Bladder microvascular endothelial cell (primary cell): ENCODE measurements at places on chromosomes 4 and X. TPM values are rescaled to one million over a fixed set of nuclear protein-coding genes. Genes with fewer than 3 reads are reported as not detected.

Gene NDP
- not detected in 2 replicates for total RNA-seq

Gene ZCCHC18
- total RNA-seq: 2.4 and 4.6 TPM in 2 replicates

Gene KLKB1
- total RNA-seq: 0.06 and 0.16 TPM in 2 replicates

Gene PARM1
- under 0.01 and 0.06 TPM in 2 replicates for total RNA-seq

Gene ADAMTS3
- total RNA-seq: 0.65 and 2.7 TPM in 2 replicates

Gene PRDM8
- 0.25 TPM in 1 of 2 replicates, not detected in the other for total RNA-seq

Gene HDAC8
- 20.2 and 37.4 TPM in 2 replicates for total RNA-seq

Gene SOX3
- not detected in 2 replicates for total RNA-seq

Gene ACTRT1
- total RNA-seq: not detected in 2 replicates

Gene GPC4
- total RNA-seq: 0.16 and 2.3 TPM in 2 replicates
